Right cardiac atrium (tissue), 5 donors: ENCODE measurements at places on chromosomes 16 and 17. TPM values are rescaled to one million over a fixed set of nuclear protein-coding genes. Genes with fewer than 3 reads are reported as not detected.

Gene BCL6B
- 16.8 TPM for total RNA-seq

Gene SLC5A10
- total RNA-seq = 0.60 TPM

Gene GNAO1
- 118 TPM for total RNA-seq

Gene CACNG5
- total RNA-seq = not detected

Gene SOCS7
- total RNA-seq = 16.4 TPM

Gene LPO
- not detected for total RNA-seq

Gene ATAD5
- 1.0 TPM for total RNA-seq

Gene NRN1L
- total RNA-seq = not detected

Gene KRTAP9-8
- total RNA-seq = not detected

Gene EVPL
- total RNA-seq = not detected
